CD4-positive, alpha-beta T cell treated with Interleukin-10 for 1 hour (primary cell): ENCODE measurements at places on chromosomes 5 and 9.

- DNase-seq: no peak
Measured at GRCh38 chr9:4491626-4491975, 1.3 kb downstream of the SLC1A1 start.

- DNase-seq: no peak
Measured at GRCh38 chr9:36263683-36264082, 5.4 kb upstream of the GNE start.

DNA sequence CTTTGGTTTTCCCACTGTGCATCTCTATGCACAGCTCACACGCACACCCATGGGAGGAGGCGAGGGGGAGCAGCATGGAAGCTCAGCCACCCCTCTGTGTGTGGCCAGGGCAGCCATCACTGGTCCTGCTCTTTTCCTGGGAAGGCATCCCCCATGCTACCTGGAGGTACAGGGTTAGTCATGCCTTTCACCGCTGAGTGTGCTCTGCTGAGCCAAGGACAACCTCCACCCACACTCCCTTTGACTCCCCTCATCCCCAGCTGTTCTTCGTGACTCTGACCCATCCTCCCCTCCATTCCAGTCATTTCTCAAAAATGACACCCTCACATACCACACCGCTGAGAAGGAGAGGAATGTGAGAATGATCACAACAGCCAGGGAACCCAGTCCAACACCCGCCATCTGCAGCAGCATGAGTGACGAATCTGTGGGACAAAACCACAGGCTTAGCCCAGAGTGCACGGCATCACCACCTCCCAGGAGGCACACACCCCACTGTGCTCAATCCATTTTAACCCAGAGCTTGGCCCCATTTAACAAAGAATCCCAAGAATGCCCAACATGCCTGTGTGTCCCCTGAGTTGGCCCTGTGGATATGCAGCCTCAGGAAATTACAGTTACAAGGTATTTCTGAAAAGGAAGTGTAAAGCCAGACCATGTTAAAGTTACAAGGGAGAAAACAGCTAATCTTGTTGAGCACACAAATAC is 133.4 kb downstream of the SUSD1 start:
- no peak for DNase-seq

GRCh38 chr9:37148181-37148580 is 27.8 kb downstream of the ZCCHC7 start:
- DNase-seq: no peak

GRCh38 chr9:129849901-129850300 is 14.6 kb downstream of the USP20 start:
- no peak for DNase-seq

- DNase-seq: no peak
Measured at GRCh38 chr5:33235824-33236223, 204.9 kb upstream of the TARS1 start.
